GM12878 (cell line): ENCODE measurements at places on chromosomes 7 and 10. TPM values are rescaled to one million over a fixed set of nuclear protein-coding genes. Genes with fewer than 3 reads are reported as not detected.

GRCh38 chr7:131225619-131226513 is 101.8 kb upstream of the MKLN1 start:
- no peak for DNase-seq

DNA sequence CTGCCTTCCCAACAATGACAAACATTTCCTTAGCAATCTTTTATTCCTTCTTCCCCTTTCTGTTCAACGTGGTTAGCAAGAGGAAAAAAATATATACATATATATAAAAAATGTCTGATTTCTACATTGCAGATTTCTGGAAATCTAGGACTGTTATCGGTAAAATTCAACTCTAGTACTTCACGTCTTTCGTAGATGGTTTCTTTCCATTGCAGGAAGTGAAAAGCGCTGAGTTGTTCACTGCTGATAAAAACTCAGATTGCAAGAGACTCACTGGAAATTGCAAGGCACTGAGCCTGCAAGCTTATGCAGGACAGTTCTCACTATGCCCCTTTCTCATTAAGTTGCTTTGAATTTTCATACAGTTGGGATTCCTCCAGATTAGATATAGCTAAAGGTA is 23.9 kb downstream of the KIN start:
- DNase-seq: no peak

- DNase-seq: no peak
These were observed 73.5 kb upstream of the ARID5B start for GRCh38 chr10:61828034-61828433.

- DNase-seq: no peak
These were observed 98.7 kb downstream of the CTBP2 start for GRCh38 chr10:125061557-125062226.

GNAT3 gene
- polyA plus RNA-seq: 4.8 and 6.7 TPM in 2 replicates

DNA sequence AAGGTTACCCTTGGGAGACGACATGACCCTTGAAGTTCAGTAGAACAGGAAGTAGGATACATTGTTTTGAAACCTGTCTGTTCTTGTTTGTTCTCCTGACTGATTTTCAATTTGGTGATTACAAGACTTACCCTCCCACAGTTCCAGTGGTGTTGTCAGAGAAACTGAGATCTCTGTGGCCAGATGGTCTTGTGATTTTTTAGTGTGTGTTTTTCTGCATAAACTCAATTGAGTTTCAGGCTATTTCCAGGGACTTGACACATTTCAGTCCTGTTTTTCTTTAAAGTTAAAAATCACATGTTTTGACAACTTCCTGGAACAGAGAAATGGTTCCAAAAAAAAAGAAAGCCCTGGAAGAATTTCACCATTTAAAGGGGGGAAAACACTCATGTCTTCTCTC is 22.3 kb downstream of the PIK3CG start:
- DNase-seq: peak; percentile 25

DNA sequence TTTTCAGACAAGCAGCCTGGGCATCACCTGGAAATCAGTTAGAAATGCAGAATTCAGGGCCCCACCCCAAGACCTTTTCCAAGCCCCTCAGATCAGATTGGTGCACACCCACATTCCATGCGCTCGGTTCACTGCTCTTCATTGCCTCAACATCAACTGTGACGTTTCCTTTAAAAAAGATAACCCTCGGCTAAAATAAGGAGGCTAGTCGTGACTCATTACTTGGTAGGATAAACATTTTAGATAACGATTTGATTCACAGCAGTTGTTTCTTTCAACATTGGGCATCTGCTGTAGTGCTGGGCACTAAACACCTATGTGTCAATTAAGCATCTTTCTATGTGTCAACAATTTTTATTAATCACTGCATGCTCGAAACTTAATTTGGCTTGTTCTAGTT is 191.1 kb upstream of the LRGUK start:
- no peak for DNase-seq

GRCh38 chr10:35316218-35316967 is 19.9 kb upstream of the CCNY start:
- DNase-seq: no peak

TMEM196 gene
- polyA plus RNA-seq: not detected in 2 replicates

- no peak for DNase-seq
These were observed 589.0 kb downstream of the SUGCT start for GRCh38 chr7:40723829-40724228.

GRCh38 chr7:150980663-150981062 is 2.5 kb upstream of the KCNH2 start:
- DNase-seq: no peak

GRCh38 chr10:72238392-72239175 is 22.5 kb upstream of the ASCC1 start:
- no peak for DNase-seq

GRCh38 chr7:1121476-1121875 is 33.6 kb downstream of the GPER1 start:
- DNase-seq: no peak

LRRN3 gene
- 0.31 TPM in 1 of 2 replicates, not detected in the other for polyA plus RNA-seq

PROSER2 gene
- polyA plus RNA-seq: not detected in 2 replicates

- DNase-seq: no peak
These were observed 85.6 kb upstream of the PDCD4 start for GRCh38 chr10:110786172-110786571.

DGKB gene
- not detected in 2 replicates for polyA plus RNA-seq
